Hepatic stellate cell (primary cell): ENCODE measurements at places on chromosomes 12 and 14.

GRCh38 chr12:64293654-64294364 is 71.7 kb upstream of the KICS2 start:
- DNase-seq: no peak

DNA sequence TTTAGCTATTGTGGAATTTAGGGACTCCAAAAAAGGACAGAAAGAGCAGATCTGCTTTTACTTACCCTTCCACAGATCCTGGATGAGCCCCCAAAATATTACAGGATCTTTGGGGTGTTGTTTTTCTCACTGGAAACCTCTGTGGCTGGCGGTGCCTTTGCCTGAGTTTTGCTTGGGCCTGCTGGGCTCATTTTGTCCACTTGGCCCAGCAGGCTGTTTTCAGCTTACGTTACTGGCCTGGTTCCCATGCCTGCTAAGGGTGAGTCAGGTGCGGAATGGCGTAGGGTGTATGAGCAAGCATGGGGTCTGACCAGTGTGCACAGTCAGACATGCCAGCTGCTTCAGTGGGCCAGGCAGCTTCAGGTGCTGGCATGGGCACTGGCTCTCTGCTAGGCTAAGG is 45.8 kb downstream of the HSD17B6 start:
- no peak for DNase-seq

DNA sequence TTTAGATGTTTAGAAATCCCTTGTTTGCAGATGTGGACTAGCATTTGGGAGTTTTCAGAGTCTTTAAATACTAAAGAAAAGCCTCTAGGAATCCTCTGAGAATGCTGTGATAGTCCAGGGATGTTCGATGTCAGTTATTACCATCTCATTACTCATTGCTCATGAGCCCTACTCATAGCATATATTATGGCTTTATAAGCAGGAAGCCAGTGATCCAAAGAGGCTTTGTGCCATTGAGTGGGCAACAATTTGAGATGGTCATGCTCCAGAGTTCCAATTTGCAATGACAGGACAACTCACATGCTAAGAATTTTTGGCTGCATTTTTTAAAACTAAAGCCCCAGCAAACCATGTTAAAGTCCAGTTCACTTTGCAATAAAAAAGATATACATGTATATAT is 163.0 kb downstream of the OTOGL start:
- DNase-seq: no peak

GRCh38 chr12:107091381-107091780 is 2.0 kb downstream of the CRY1 start:
- DNase-seq: no peak

GRCh38 chr12:114504311-114504710 is 98.4 kb upstream of the TBX5 start:
- no peak for DNase-seq

- DNase-seq: no peak
Observed at GRCh38 chr12:124098101-124098757, 125.2 kb downstream of the ZNF664 start.

GRCh38 chr14:100748944-100749343 is 22.3 kb downstream of the DLK1 start:
- DNase-seq: no peak

GRCh38 chr12:34346372-34347034 is 324.2 kb downstream of the ALG10 start:
- DNase-seq: no peak

GRCh38 chr12:25051656-25052195 is 102.8 kb upstream of the BCAT1 start:
- no peak for DNase-seq

DNA sequence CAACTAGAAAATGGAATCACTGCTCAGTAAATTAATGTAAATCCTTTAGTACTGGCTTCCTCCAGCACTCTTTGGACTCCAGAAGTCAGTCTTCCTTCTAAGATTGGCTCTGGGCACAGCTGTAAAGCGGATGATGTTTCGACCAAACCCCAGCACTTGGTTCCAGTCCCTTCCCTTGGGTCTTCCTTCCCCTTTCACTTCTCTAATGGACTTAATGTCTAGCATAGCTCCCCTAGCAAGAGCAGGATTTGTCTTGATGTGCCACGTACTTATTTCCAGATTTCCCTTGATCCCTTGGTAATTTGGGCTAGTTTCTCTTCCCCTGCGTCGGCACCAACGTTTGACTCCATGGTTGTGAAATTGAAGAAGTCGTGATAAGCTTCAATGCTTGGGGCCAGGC is 28.3 kb downstream of the C12orf75 start:
- no peak for DNase-seq

DNA sequence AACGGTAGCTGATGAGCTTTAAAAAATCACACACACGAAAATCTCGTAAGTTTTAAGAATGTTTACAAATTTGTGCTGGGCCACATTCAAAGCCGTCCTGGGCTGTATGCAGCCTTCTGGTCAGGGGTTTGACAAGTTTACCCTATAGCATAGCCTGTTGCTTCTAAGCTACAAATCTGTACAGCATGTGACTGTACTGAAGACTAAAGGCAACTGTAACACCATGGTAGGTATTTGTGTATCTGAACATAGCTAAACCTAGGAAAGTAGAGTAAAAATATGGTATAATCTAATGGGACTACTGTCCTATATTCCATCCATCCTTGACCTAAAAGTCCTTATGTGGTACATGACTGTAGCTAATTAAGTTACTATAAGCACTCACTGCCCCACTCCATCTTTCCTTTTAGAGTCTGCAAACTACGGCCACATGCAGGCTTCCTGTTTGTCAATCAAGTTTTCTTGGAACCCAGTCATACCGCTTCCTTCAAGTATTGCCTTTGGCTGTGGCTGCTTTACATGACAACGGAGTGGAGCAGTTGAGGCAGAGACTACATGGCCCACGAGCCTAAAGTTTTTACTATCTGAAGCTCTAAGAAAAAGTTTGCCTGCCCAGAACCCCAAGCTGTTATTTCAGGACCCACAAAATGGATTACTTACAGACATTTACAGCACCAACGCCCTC is 18.5 kb downstream of the KRT7 start:
- no peak for DNase-seq

GRCh38 chr14:45381091-45381490 is 128.1 kb upstream of the MIS18BP1 start:
- no peak for DNase-seq

DNA sequence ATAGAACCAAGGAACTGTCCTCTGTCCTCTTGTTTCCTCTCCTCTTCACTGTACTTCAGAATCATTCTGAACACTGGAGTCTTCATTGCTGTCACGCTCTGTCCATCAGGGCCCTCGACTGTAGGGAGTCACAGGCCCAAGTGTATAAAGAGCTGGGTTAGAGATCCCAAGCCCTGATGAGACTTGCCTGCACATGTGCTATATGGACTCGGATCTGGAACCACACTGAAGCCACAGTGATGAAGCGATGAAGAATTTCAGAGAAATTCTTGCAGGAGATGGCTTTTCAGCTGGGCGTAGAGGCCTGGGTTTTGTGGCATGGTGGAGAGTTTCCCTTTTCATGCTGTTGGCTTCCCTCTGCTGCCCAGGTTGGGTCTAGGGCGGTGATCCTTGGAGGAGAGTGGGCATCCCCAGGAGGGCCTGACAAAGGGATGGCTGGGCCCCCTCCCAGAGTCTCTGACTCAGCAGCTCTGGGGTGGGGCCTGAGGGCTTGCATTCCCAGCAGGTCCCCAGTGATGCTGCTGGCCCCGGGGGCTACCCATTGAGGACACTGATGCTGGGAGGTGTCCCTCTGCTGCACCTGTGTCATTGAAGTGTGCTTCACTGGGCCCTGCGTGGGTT is 39.6 kb upstream of the YY1 start:
- DNase-seq: no peak
